CD4-positive, alpha-beta T cell treated with Interleukin-17A for 4 hours (primary cell): ENCODE measurements at places on chromosomes 1 and 21.

GRCh38 chr1:33348194-33348593 lies 27.3 kb upstream of the A3GALT2 start:
- no peak for DNase-seq

- no peak for DNase-seq
Observed at GRCh38 chr1:224650290-224650689, 34.2 kb downstream of the CNIH3 start.

- no peak for DNase-seq
Observed at GRCh38 chr1:16244650-16245285, 7.8 kb upstream of the CPLANE2 start.

DNA sequence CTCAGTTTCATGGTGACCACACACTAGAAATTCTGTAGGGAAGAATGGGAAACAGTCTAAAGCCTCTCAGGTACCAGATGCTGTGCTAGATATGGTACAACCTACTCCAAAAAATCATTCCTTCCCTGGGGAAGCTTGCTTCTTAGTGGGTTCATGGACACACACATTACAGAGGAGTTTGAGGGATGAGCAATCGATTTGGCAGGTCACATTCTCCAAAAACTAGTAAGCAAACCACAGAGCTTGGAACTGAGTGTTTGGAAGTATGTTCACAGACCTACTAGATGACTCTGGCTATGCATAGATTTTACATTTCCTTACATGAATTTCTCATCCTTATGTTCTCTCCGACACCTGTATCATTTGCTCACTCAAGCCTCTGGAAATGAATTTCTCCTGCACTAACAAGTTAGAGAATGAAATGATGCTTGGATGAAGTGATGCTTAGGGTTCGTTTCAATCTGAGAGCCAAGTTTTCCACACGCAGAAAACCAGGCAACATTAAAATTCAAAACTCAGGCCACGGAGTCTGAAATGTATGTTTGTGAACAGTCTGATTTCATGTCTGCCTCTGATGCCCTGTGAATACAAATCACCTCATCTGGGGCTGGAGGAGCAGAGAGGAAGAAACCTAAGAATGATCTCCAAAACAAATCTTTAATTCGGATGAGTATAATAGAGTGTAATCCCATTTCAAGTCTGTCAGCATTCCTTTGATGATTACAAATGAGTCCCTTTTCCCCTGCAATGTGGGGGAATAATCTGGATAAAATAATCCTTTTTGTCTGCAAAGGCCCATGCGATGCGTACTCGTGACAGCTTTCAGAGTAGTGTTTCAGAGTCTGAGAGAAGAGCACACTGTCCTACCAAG lies 11.0 kb downstream of the EVA1C start:
- DNase-seq, result no peak

DNA sequence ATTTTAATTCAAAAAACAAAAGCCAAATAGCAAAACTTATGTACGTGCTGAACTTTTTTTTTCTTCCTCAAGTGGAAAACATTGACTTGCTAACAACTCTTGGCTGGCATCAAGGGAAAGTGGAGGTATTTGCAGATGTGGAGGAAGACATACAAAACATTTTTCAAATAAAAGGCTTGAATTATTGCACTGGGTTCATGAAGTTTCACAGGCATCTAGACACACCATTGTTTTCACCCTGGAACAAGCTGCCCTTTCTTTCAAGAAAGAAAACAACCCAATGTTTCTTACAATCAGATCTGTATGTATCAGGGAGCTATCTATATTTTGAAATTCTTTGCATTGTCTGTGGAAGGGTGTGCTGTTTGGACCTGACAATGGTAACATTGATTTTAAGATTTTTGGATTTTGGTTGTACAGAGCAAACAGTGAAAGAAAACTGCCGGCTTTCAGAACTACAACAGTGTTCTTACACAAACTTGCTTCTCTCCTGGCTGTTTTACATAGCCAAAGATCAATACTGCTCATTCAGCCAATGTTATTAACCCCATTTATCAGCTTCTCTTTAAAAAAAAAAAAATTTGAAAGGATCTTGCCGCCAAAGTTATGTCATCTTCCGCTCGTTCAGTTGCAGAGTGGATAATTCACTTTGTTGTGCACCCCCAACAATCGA lies 187.7 kb upstream of the FOXD3 start:
- no peak for DNase-seq

DNA sequence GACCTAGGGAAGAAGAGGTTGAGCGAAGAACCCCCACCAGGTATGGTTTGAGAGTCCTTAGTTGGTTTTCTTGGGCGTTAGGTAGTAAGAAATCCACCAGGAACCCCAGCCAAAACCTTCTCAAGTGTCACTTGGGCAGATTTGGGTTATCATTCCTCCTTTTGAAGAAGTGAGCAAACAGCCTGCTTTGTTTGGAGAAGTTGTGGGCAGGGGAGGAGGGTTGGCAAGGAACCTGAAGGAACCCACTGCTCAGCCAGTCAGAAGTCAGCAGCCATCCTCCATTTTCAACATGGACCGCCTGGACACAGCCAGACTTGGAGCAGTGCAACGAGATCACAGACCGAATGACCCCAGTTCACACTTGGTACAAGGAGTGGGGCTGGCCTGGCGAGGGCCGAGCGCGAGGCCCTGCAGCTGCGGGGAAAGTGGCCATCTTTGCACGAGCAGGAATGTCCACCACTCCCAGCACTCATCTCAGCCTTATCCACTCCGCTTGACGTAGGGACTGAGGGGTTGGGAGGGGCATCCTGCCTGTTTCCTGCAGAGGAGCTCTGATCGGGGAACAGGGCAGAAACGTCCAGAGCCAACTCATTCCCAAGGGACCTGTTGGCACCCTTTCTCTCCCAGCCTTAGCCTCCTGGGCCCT lies 7.2 kb downstream of the ADPRS start:
- no peak for DNase-seq

DNA sequence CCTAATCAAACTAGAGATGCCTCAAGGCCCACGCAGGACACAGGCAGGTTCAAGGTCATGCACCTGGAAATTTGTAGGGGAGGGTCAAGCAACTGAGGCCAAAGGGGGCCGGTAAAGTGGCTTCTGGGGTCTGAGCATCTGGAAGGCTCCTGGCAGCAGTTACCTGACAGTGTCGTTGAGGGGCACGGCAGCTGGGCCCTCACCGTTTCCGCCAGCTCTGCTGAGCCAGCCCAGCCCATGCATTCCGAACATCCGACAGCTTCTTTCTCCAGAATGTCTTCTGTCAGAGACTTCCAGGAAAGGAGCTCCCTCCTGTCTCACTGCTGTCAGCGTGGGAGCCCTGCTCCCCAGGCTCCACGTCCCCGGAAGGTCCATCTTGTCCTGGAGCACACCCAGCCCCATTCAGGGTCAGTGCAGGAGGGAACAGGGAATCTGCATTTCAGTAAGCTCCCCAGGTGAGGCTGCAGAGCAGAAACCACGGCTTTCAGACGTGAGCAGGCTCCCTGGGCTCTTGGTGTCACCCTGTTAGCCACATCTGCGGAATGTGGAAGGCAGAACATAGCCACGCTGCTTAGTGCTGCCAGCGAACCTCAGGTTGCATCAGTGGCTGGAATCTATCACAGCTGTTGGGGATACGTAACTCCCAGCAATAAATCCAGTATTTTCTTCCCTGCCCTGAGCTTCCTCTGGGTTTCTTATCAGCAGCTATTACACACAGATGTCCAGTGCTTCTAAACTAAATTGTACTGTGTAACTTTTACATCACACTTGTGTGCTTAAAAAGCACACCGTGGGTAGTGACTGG lies 36.3 kb upstream of the FAM3B start:
- no peak for DNase-seq

- no peak for DNase-seq
Observed at GRCh38 chr1:90840352-90840751, 123.2 kb upstream of the BARHL2 start.

DNA sequence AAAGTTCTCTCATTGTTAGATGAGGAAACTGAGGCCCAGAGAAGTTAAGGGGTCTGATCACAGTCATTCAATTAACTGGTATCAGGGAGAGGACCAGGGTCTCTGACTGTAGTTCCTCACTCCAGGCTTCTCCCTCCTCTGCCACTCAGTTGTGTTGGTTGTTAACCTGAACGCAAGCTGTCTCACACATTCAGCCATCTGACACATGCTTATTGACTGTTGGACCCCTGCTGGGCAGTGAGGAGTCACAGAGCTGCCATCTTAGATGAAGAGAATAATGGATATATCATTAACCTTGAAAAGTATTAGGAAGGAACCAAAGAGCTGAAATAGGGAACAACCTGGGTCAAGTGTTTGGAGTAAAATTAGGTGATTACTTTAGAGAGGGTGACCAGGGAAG lies 194.8 kb downstream of the ZZZ3 start:
- no peak for DNase-seq

DNA sequence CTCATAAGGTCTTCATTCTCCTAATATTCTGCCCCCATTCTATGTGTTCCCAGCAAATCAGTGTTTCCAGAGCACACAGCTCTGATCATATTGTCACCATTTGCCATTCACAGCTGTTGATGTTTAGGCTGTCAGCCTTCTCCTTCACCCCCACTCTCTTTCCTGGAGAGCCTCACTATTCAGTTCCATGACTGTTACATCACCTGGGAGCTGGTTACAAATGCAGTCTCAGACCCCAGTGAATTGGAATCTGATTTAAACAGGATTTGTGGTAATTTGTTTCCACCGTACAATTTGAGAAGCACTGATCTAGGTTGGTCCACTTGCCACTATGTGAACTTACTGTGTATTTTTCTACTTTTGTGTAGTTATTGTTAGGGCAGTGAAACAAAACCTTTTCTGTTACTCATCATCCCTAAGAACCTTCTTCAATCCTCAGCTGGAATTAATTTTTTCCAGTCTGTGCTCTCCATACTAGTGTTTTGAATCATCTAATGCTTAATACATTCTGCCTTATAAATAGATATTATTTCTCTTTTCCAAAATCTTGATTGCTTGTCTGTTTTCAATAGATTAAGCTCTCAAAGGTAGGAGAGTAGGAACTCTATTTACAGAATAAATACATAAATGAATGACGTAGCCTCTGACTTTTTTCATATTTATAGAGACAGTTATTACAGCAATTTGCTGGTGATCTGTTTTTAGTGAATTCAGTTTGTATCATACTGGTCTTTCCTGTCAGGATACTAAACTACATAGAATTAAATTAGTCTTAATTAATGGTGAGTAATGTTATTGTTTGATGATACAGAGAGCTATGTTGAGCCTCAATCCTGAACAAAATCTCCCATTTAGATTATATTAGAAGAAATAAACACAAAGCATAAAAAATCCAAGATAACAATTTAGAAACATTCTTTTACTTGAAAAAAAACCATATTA lies 8.1 kb downstream of the SNX7 start:
- no peak for DNase-seq

- DNase-seq, result no peak
Observed at GRCh38 chr1:14404862-14405301, 193.6 kb upstream of the KAZN start.

DNA sequence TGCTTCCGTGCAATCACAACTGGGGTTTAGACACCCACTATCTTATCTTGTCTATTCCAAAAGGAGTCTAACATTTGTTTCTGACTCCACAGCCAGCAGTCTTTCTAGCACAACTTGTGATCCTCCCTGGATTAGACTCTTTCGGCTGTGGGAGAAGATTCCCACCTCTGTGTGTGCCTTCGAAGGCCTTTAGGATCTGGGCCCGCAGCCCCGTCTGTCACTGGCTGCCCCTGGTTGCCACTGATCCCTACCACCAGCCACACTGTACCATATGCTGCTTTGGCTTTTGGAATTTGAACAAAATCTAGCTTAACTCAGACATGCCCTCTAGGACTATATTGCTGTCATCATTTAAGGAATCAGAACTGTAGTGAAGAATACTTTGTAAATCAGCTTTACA lies 18.0 kb downstream of the NTPCR start:
- DNase-seq, result no peak

DNA sequence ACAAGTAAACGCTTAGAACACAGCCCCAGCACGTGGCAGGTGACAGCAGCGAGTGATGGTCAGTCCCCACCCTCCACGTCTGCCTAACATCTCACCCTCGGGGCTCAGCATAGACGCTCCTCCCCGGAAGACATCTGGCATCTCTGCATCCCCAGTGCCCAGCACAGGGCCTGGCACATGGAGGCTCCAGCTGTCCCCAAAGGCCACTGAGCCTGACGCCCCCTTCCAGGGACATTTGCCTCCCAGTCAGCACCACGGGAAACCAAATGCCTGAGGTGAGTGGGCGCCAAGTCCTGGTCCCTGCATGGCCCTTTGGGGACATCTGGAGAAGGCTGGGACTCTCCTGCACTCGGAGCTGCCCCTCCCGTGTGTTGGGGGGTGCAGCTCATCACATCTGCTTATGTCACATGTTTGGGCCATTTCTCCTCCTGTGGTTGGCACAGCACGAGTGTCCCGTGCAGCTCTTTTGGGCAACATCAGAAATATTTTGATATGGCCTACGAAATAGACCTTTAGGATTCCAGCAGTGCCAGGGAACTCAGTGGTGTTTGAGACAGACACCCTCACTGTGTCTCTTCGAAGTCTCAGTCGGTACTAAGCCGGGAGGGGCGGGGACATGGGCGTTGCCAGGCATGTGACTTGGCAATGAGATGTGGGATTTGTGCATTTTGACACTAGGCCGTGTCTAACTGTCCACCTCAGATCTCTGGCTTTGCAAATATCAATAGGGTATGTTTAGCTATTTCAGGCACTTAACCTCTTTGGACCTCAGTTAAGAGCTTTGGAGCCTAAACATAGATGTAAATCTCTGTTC lies 315.0 kb downstream of the PTPRU start:
- DNase-seq, result no peak

GRCh38 chr1:177871613-177872307 lies 98.1 kb downstream of the SEC16B start:
- DNase-seq, result no peak

GRCh38 chr1:25111706-25112105 lies 120.6 kb downstream of the SYF2 start:
- DNase-seq, result no peak

DNA sequence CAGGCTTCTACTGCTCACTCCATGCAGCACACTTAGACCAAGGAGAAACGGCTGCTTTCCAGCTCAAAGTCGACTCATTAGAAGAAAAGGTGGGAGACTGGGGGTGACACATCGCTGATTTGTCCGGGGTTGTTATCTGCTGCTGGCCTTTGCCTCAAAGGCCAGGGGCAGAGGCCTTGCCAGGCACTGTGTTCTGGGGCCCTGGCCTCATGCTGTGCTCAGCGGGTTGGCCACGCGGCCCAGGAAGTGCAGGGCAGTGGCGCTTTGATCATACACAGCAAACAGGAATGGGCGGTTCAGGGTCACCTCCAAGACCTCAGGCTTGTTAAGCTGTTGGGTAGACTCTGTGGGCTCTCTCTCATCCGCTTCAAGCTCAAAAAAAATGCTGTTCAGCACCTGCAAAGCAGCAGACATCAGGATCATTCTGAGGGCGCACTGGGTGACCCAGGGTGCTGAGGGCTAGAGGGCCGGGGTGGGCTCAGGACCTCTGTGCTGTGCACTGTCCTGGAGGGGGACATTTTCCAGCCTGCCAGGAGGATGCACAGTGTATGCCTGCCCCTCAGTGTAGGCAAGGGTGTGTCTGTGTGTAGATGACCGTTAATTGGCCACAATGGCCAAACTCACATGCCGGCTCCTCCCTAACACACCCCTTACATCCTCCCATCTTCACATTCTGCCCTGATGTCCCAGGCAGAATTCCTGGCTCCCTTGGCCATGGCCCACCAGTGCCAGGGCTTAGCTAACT lies 10.8 kb downstream of the AGT start:
- DNase-seq, result no peak

GRCh38 chr1:85438353-85438752 lies 26.6 kb downstream of the DDAH1 start:
- no peak for DNase-seq

GRCh38 chr1:61539720-61540462 lies 185.1 kb downstream of the TM2D1 start:
- no peak for DNase-seq

- DNase-seq, result no peak
Observed at GRCh38 chr1:228345201-228345930, 61.3 kb downstream of the TRIM11 start.

- no peak for DNase-seq
Observed at GRCh38 chr1:37018510-37018909, 15.8 kb downstream of the GRIK3 start.
